ENCODE measurements at places on chromosomes 13 and 19.

DNA sequence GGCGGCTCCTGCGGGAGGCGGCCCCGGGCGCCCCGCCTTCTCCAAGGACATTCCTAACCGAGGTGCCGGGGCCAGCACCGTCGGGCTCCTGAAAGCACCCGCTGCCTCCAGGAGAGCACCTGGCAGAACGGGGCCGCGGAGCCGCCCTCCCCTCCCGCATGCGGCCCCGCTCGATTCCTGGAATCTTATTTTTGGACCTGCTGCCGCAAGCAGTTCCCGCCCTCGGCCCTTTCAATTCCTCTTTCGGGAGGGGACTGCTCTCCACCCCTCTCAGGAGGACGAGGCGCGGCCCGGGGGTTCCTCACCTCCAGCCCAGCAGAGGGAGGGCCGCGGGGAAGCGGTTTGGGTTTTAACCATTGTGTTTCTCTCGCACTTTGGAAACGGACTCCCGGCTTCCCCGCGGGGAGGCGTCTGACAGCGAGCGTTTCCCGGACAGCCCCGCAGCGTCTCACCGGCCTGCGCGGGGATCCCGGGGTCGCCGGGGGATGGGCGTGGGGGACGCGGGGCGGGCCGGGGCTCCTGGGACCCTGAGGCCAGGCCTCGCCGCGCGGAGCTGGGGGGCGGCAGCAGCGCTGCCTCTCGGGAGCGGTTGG is 849 bp downstream of the GAS6 start:
- DNase-seq = no peak

DNA sequence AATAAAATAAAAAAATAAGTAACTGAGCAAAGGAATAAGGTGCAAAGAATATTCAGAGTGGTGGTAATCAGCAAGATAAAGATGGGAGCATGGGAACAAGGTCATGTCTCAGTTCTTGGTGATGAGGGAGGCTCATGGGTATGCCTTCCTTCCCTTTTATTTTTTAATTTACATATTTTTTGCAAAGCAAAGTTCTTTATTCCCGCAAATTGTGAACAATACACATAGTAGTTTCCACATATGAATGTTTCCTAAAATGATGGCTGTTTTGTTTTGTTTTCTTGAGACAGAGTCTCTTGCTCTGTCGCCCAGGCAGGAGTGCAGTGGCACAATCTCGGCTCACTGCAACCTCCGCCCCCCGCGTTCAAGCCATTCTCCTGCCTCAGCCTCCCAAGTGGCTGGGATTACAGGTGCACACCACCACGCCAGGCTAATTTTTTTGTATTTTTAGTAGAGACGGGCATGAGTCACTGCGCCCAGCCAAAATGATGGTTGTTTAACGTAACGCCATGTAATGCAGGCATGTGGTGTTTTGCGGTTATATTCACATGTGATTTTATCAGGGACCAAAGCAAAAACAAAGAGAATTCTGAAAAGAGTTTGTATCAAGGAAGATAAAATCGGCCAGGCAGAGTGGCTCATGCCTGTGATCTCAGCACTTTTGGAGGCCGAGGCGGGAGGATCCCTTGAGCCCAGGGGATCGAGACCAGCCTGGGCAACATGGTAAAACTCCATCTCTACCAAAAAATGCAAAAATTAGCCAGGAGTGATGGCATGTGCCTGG is 4.5 kb upstream of the ADGRE2 start:
- no peak for DNase-seq

GRCh38 chr13:110061270-110061669 is 245.7 kb downstream of the COL4A1 start:
- no peak for DNase-seq

DNA sequence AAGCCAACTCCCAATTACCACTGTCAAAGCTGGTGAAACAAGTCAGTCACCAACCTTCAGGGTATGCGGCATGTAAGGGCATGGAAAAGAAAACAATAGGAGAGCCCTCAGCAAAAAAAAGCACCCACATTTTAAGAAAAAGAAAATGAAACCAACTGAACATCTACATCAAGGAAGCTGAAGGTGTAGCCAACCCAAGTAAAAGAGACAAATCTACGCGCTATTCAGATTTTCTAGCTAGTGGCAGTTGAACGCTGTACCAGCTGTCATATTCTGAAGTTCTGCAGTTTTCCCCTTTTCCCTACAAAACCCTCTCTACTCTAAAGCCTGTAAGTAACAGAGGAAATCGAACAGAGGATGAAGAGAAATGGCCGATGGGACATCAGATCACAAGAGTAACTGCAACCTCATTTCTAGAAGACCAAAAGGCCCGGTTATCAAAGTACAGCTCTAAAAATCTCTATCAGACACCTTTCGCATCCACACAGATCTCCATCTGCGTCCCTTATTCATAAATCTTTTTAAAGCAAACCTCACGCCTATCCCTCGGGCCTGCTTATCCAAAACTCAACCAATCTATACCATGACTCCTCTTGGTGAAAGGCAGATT is 1.4 kb downstream of the MYCBP2 start:
- no peak for DNase-seq

- DNase-seq = no peak
These were observed 5.2 kb downstream of the FAAP24 start for GRCh38 chr19:32977280-32977679.

- no peak for DNase-seq
These were observed at the start of gene ELAVL3 for GRCh38 chr19:11480715-11481533. Gene ELAVL3, minus strand, starts transcription at chr19:11481046. Its CDS starts 438 bp downstream, at chr19:11480608.
